ENCODE measurements at places on chromosomes 3 and 15. TPM values are rescaled to one million over a fixed set of nuclear protein-coding genes. Genes with fewer than 3 reads are reported as not detected.

GRCh38 chr3:65502526-65502925, 536.2 kb downstream of the MAGI1 start:
- no peak for DNase-seq

The FAM107A gene
- 64.5 TPM for total RNA-seq

DNA sequence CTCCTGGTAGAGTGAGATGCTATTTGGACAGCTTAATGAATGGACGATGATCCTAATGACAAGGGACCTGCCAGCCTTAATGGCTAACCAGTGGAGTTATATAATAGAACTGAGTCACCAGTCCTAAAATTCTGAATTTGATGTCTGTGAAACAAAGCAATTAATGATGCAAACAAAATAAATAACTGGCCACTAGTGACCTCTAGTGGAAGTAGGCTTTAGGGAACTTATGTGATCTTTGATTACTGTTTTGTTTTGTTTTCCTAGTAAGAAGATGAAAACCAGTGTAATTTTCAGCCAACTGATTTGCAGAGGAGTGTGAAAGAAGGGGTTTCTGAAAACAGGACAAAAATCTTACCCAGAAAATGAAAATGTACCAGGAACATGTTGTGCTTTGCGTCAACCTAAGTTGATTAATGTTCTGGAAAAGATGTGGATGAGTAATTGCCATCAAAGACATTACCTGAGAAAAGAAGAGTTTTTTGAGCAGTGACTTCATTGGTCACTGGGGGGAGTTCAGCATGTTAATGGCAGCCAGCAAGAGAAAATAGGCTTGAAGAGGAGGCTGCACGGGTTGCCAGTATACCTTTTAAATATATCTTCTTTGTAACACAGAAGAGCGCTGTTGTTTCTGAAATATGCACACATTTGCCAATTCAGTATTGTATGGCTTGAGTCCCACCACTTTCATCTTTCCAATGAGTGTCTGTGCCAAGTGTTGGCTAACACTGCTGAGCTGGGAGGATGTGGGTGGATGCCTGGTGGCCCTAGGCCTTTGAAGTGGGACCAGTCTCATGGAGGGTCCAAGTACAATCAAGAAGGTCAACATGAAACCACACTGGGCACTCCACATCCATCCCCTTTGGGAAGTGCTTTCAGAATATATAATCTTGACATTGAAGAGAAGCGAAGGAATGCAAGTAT, 9.3 kb downstream of the VEPH1 start:
- DNase-seq, result no peak

- no peak for DNase-seq
These were observed 123.4 kb downstream of the CHSY1 start for GRCh38 chr15:101128221-101129015.

DNA sequence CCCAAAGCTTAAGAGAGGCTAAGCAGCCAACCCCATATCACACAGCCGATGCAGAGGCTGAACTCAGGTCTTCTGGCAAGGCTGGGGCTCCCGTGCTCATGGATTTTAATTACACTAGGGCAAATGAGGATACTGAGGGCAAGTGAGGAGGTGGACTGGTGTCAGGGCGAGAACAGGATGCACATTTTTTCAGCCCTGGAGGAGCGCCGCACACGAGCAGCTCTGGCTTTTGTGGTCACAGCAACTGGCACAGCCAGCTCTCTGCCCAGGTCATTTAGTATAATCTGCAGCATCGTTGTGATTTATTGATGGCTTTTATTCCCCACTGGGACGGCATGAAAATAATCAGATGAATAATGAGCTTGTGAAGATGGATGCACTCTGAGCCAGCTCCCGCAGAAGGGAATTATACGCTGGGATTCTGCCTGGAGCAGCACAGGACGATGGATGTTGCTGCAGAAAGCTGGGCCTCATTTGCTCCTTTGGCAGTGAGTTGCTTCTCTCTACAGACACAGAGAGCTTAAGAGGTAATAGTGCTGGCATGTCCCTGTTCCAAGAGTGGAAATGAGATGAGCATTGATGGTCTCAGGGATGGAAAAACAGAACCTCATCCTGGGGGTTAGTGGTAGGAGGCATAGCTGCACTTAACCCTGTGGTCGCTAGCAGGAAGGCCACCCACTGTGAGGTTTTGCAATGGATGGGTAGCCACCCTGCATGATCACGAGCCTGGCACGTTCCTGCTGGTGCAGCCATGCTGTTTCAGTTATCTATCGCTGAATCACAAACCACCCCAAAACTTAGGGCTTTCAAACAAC, 135.4 kb downstream of the UACA start:
- DNase-seq, result no peak

The EHD4 gene
- 30.4 TPM for total RNA-seq

- DNase-seq, result no peak
These were observed 7.2 kb upstream of the SLC35G2 start for GRCh38 chr3:136811701-136812100.

GRCh38 chr15:70083946-70084345, 13.8 kb downstream of the TLE3 start:
- no peak for DNase-seq

The ALDH1A2 gene
- total RNA-seq, result 6.1 TPM

GRCh38 chr15:41971895-41972252, 483 bp downstream of the EHD4 start:
- DNase-seq, result no peak

All from breast epithelium (tissue), 4 donors.